Stimulated activated CD8-positive, alpha-beta memory T cell treated with anti-CD3 and anti-CD28 coated beads, Interleukin-2, amount 100 ng/mL, for 48 hours (primary cell): ENCODE measurements at places on chromosomes 13 and 19.

DNA sequence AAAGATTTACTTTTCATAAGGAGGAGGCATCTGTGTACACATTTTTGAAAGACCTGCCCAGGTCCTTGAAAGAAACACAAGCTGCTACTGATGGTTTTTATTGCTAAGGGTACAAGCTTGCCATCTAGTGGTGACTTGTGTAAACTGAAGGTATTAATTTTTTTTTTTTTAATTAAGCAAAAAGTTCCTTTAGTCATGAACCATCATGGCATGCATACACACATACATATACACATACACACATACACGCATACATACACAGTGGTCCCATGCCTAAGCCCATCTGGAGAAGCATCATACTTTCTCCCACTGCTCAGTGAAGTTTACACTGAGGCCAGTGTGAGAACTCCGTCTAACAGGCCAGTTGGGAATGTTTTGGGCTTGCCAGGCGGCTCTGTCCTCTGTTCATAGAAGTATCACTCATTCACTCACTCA, 312.5 kb downstream of the DCLK1 start:
- no peak for DNase-seq

GRCh38 chr13:35699825-35700510, 223.5 kb upstream of the MAB21L1 start:
- no peak for DNase-seq

DNA sequence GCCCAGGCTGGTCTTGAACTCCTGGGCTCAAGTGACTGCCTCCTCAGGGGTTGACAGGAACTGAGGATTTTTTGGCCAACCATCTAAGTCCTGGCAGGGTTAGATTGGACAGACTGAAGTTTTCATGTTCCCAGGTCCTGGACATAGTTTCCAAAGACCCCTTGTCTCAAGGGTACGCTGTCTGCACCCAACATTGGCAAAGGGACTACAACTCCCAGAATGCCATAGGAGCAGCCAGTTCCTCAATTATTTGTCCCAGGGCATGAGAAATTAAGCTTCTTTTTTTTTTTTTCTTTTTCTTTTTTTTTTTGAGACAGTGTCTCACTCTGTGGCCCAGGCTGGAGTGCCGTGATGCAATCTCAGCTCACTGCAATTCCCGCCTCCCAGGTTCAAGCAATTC, 6.9 kb downstream of the GYS1 start:
- no peak for DNase-seq

DNA sequence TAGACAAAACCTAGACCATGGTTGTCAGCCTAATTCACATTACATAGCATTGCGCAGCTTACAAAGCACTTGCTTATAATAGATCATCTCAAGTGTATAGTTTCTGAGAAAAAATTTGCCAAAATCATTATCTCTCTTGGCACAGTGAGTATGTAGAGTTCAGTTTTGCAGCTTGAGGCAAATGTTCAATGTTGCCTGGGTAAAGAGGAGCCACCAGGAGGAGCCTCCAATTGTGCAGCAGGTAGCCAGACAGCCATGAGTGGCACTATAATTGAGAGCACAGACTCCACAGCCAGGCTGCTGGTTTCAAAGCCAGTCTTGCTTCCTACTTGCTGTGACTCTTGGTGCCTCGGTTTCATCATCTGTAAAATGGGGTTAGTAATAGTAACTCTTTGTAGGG, 24.0 kb upstream of the OLFM4 start:
- DNase-seq = no peak

GRCh38 chr13:61874970-61875579, 459.4 kb upstream of the PCDH20 start:
- no peak for DNase-seq

GRCh38 chr13:27012482-27013197, 159.0 kb downstream of the USP12 start:
- DNase-seq = no peak

GRCh38 chr13:104408733-104409132, 1342.5 kb upstream of the SLC10A2 start:
- no peak for DNase-seq
